Stimulated activated CD8-positive, alpha-beta memory T cell treated with anti-CD3 and anti-CD28 coated beads, Interleukin-4, amount 100 ng/mL, for 1 hour (primary cell): ENCODE measurements at places on chromosomes 4 and X.

DNA sequence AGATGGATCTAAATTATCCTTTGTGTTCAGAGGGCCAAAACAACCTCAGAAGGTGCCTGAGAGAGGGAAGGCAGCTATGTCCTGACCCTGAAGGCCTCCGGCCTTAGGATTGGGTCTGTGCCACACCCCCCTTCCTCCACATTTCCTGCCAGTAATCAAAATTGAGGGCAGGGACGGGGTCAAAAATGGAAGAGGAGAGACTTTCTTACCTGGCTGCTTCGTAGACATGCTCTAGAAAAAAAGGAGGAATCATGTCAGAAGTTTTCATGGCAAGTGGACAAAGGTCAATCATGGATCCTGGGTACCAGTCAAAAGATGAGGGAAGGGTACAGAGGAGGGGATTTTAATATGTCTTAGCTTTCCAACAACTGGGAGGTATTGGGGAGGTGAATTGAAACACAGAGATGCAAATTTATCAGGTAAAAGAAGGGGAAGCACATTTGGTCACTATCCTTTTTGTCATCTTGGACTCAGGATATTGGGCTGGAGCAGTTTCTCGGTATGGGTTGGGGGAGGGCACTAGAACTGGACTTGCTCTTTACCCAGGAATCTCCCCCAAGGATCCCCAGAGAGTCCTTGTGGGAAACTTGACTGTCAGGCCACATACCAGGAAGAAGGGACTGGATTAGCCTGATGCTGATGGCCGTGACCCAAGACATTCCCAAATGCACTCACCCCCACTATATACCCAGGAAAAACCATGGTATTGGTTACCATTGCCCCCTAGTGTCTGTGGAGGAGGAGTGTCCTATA, 17.1 kb downstream of the VSIG4 start:
- no peak for DNase-seq

DNA sequence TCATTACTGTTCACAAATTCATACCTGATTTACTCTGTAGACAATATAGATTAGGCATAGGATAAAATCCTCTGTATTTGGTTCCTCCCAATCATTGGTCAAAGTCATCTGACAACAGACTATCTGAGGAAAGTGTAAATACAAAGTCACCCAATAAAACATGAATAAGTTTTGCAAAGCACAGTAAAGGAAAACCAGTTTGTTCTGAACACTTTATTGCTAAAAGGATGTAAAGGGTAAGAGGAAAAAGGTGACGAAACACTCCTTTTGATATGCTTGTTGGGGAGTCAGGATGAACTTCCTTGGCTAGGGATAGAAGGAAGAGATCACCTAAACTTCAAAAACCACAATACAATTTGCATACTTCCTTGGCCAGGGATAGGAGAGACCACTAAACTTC, 10.9 kb downstream of the MAD2L1 start:
- DNase-seq: no peak

DNA sequence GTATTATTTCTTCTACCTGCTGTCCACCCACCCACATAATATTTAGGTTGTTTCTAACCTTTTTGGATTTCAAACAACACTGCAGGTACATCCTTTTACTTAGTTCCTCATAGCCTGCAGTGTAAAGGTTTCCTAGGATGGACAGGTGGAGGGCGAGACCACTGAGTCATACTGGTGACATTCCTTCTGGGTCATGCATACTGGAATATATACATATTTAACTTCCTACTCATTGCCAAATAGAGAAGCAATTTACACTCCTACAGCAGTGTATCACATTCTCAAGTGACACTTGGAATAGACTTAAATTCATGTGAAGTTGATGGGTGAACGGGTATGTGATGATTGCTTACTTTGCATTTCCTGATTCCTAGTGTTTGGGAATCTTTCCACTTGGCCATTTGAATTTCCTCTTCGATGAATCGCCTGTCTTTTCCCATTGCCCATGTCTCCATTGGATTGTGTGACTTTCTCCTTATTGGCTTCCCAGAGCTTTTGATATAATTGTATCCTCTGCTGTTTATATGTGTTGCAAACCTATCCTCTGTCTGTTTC, 8.2 kb upstream of the PPP2R2C start:
- DNase-seq: no peak

GRCh38 chrX:124634363-124634762, 288.0 kb downstream of the SH2D1A start:
- DNase-seq: no peak

DNA sequence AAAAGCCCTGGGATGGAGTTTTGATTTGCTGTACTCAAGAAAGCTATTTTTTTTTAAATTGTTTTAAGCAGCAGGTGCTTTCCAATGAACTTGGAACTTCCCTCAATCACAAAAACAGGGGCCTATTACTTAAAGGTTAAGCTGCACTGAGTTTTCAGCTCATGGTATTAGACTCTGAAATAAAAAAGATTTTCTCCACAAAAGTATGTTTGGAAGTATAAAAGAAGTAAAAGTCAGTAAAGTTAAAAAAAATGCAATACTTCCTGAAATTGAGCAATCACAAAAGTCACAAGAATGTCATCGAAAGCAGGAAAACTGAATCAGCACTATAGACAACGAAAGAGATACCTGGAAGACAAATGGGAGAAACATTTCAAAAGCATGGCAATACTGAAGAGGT, 38.9 kb upstream of the PLAC8 start:
- no peak for DNase-seq

GRCh38 chr4:151292038-151292437, 15.1 kb downstream of the PRSS48 start:
- DNase-seq: no peak

DNA sequence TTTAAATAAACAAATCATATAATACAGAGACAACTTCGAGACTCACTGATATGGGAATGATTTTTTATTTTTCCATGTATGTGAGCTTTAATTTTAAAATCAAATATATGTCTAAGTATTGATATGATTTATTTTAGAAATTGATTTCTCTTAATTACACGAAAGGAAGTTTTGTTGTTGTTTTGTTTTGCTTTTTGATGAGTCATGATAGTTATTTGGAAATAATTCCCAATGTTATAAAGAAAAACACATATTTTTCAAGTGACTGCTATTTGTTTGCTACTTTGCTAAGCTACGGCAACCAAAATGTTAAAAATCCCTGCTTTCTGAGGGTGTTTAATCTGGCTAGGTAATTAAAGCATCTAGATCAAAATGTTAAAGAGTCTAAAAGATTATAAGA, 2139.4 kb upstream of the TENM3 start:
- no peak for DNase-seq

DNA sequence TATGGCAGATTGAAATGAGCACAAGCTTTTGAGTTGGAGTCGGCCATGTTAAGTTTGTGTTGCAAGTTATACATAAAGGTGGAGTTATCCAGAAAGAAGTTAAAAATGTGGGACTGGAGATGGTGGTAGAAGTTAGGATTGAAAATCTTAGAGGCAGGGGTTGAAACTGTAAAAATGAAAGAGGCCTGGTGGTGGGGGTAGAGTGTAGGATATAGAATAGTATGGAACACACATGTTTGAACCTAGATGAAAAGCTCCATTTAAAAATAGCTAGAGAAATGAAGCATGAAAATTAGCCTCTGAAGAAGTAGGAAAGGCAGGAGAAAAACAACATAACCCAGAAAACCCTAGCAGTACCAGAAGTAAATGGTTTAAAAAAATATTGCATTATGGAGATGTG, 131.8 kb upstream of the ENPEP start:
- no peak for DNase-seq

DNA sequence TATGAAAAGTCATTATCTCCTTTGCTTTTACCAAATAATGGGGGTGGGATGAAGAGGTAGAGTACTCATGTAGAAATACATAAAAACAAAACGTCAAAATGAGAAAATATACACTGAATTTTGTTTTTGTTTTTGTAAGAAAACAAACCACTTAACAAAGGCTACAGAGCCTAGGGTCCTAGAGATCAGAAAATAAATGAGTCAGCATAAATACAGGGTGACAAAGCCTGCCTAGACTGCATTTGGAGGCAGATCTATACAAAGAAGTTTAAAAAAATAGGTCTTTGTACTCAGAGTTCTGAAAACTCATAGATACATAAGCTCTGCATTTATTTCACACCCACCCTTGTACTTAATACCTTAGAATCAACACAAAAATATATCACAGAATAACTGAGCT, 52.4 kb downstream of the MTMR8 start:
- no peak for DNase-seq

GRCh38 chr4:149964001-149964796, 114.0 kb upstream of the DCLK2 start:
- DNase-seq: no peak

GRCh38 chrX:40933132-40933705, 152.0 kb upstream of the USP9X start:
- DNase-seq: no peak

- DNase-seq: no peak
These were observed 241.0 kb downstream of the SLC39A8 start for GRCh38 chr4:102104278-102104677.

DNA sequence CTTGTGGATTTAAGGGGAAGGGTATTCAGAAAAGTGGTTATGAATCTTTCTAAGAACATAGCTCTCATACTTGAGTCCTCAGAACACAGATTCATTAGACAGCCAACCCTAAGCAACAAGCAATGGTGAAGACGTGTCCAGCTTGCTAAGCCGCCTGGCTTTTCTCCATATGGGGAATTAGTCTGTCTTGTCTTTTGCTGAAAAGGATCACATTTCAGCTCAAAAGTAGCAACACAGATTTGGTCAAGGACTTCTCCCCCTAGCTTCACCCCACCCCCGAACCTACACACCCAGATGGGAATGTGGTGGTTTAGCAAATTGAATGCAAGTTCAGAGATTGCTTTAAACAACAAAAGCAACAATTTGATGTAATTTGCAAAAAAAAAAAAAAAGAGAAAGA, 103.3 kb upstream of the RASGEF1B start:
- no peak for DNase-seq

DNA sequence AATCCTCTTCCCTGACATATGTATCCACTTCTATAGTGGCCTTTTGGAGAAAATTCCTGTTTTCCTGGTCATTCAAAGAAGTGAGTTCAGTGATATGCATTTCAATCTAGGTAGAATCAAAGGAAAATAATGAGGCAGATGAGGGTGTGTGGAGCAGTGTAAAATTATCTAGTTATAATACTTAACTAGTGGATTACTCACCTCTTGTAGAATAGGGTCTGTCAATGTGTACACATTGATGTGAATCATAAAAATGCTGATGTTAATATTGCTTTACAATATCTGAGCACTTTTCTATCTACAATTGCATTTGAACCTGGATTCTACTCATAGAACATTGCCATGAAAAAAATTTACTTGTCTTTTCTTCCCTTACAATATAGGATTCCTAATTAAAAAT, 293.5 kb downstream of the GBA3 start:
- no peak for DNase-seq

GRCh38 chr4:144362366-144362765, 221.8 kb upstream of the GYPA start:
- no peak for DNase-seq

DNA sequence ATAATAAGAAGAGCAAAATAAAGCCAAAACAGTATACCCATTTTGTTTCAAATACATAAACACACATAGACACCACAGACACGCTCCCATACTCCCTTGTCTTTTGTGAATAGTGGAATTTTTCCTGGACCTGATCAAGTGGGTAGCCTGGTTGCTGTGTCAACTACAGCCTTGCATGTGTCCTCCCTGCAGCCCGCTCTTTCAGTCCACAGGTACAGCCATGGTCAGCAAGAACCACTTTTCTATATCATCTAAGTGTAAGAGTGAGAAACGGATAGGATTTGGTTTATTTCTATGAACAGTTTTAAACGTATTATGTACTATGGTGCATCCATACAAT, 9.8 kb downstream of the PWWP3B start:
- DNase-seq: no peak

GRCh38 chr4:109657854-109658418, 45.3 kb downstream of the CASP6 start:
- no peak for DNase-seq

- no peak for DNase-seq
These were observed 210.6 kb downstream of the LDB2 start for GRCh38 chr4:16687845-16688244.

DNA sequence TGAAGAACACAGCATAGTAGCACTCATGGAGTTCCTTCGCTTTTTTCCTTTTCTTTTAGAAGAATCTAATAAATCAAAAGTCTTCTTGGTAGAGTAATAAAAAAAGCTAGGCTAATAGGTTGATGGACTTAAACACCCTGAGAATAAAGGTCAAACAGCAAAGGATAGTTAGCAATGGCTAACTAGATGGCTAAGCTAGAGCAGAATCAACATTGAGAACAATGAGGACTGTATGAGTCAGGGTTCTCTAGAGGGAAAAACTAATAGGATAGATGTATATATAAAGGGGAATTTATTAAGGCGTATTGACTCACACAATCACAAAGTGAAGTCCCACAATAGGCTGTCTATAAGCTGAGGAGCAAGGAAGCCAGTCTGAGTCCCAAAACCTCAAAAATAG, 550.9 kb downstream of the GLUD2 start:
- DNase-seq: no peak

- no peak for DNase-seq
These were observed 355.7 kb downstream of the HS3ST1 start for GRCh38 chr4:11072999-11073398.

- no peak for DNase-seq
These were observed 329.4 kb downstream of the KLHL4 start for GRCh38 chrX:87846956-87847355.

DNA sequence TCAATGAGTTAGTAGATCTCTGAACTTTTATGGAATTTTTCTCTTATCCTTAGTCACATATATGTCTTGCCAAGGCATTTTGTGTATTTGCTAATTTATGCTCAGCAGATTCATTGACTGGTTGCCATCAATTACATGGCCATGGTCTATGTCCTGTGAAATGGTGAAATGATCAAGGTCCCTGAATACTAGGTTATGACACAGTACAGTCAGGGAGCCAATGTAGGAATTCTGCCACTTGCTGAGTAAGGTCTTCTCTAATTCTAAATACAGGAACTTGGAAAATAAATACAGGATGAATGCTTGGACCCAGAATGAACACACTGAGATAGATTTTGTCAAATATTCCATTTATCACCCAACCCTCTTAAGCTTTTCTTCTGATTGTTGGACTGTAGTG, 35.2 kb downstream of the ALPK1 start:
- no peak for DNase-seq

GRCh38 chr4:43732829-43733426, 715.7 kb downstream of the KCTD8 start:
- no peak for DNase-seq

GRCh38 chr4:177484613-177485021, 42.4 kb upstream of the AGA start:
- DNase-seq: no peak

DNA sequence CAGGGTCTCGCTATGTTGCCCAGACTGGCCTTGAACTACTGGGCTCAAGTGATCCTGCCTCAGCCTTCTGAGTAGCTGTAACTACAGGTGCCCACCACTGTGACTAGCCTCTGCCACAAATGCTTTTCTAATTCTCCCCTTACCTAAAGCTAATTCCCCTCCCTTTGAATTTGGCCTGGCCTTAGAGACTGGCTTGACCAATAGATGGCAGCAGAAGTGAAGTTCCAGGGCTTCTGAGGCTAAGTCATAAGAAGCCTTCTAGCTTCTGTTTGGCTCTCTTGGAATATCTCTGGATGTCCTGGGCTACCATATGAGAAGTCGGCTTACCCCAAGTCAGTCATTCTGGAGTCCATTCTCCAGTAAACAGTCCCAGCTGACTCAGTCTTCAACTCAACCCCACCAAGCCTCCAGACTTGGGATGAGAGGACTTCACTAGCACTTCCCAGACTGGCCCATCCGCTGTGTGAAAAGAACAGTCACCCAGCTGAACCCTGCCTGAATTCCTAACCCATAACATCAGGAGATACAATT, 61.0 kb downstream of the HPRT1 start:
- no peak for DNase-seq

- DNase-seq: peak; percentile 27
These were observed 19.7 kb downstream of the MAEA start for GRCh38 chr4:1309261-1310010.
